Neural crest cell (in vitro differentiated cells): ENCODE measurements at places on chromosomes 16 and 17. TPM values are rescaled to one million over a fixed set of nuclear protein-coding genes. Genes with fewer than 3 reads are reported as not detected.

- no peaks in the 10 kb centered on the region for H3K36me3 ChIP-seq
- H3K27ac ChIP-seq: peak overlapping the region; percentile 67
- H3K4me3 ChIP-seq: peak overlapping the region; percentile 69
Observed at GRCh38 chr17:75827308-75828075, 16.7 kb downstream of the UNC13D start.

DNA sequence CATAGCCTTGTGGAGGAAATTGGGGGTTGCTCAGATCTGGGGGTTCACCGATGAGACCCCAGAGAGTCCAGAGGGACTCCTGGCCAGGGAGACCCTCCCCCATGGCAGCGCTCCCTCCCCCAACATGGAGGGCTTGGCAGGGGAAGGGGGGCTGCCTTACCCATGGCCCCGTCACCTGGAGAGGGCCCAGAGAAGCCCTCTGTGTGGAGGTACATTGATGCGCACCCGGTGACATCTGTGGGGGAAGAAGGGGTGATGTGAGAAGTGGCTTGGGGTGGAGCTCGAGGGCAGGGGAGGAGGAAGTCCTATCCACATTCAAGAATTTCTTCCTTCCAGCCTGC, 16.2 kb downstream of the ETV4 start:
- peaks cover 64% of the 10 kb centered on the region for H3K4me1 ChIP-seq
- peaks cover 11% of the 10 kb centered on the region for H3K36me3 ChIP-seq
- peak overlapping the region; percentile 95 for H3K27ac ChIP-seq
- H3K27me3 ChIP-seq: peaks cover 4% of the 10 kb centered on the region

GRCh38 chr17:75878174-75878998, at the start of gene TRIM47:
TSS of gene TRIM47 (minus strand) at chr17:75878581. CDS start at chr17:75878548, 33 bp downstream.
- no peak within 1 kb of the TSS for H3K27ac ChIP-seq
- H3K4me1 ChIP-seq: peaks cover 5% of the 10 kb centered on the region
- H3K36me3 ChIP-seq: no peaks in the 10 kb centered on the region
- no peak for DNase-seq

Gene THOC6
- total RNA-seq: 62.5 and 68.0 TPM in 2 replicates

Gene MT3
- total RNA-seq: not detected in 2 replicates

GRCh38 chr17:66725956-66726355, 109.0 kb upstream of the CACNG5 start:
- H3K27ac ChIP-seq: no peak overlapping the region
- H3K4me1 ChIP-seq: peaks cover 24% of the 10 kb centered on the region
- no peaks in the 10 kb centered on the region for H3K27me3 ChIP-seq
- no peaks in the 10 kb centered on the region for H3K36me3 ChIP-seq

Gene ZPBP2
- not detected in 2 replicates for total RNA-seq

Gene MLST8
- 68.1 and 69.2 TPM in 2 replicates for total RNA-seq

GRCh38 chr16:55479430-55480140, 587 bp downstream of the MMP2 start:
- DNase-seq: peak; percentile 34
- H3K36me3 ChIP-seq: peaks cover 14% of the 10 kb centered on the region
- H3K4me3 ChIP-seq: peak overlapping the region; percentile 98
- H3K4me1 ChIP-seq: peaks cover 25% of the 10 kb centered on the region
- peaks cover 12% of the 10 kb centered on the region for H3K27me3 ChIP-seq
- peak overlapping the region; percentile 94 for H3K27ac ChIP-seq

GRCh38 chr16:27326738-27327585, 13.2 kb downstream of the IL4R start:
- no peaks in the 10 kb centered on the region for H3K27me3 ChIP-seq
- H3K4me3 ChIP-seq: no peak overlapping the region
- H3K36me3 ChIP-seq: no peaks in the 10 kb centered on the region
- no peak overlapping the region for H3K27ac ChIP-seq
- DNase-seq: no peak

DNA sequence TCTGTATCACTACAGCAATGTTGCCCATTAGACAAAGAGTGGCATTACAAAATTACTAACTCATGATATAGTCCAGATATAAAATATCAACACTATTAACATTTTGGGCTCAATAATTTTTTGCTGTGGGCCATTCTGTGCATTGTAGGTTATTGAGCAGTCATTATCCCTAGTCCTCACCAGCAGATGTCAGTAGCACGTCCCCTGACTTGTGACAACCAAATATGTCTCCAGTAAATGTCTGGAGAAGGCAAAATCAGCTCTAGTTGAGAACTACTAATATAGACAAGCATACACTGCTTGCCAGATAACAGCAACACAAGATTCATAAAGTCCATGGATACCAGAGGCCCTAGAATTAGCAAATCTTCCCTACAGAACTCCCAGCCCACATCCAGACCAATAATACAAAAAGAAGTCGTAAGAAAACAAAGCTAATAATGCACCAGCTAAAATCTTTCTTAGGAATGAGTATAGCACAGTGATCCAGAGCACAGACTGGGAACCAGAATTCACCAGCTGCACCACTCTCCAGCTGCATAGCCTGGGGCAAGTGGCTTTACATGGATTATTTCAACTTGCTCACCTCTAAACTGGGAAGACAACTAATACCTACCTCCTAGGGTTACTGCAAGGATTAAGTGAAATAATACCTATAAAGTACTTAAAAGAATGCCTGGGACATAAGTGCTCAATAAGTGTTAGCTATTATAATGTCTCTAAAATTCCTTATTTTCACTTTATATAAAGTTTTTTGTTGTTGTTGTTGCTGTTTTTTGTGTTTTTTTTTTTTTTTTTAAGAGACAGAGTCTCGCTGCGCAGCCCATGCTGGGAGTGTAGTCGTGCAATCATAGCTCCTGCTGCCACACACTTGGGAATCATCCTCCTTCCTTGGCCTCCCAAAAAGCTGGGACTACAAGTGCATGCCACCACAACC, 23.7 kb downstream of the HELZ start:
- H3K4me3 ChIP-seq: no peak overlapping the region
- H3K27ac ChIP-seq: no peak overlapping the region
- no peak for DNase-seq
- peaks cover 10% of the 10 kb centered on the region for H3K4me1 ChIP-seq

DNA sequence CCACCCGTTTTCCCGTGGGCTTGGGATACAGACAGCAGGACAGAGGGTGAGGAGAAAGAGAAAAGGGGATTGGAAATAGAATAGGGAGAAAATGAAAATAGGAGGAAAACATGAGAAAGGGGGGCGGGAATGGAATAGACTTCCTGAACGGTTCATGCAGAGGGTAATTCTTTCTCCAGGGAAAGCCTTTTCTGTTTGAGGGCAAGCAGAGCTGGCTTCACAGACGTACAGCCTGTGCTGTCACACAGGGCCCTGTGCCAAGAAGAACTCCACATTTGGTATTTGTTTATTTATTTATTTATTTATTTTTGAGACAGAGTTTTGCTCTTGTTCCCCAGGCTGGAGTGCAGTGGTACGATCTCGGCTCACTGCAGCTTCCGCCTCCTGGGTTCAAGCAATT, 12.0 kb downstream of the MILR1 start:
- H3K4me3 ChIP-seq: no peak overlapping the region
- no peak for DNase-seq
- H3K4me1 ChIP-seq: no peaks in the 10 kb centered on the region
- H3K27me3 ChIP-seq: no peaks in the 10 kb centered on the region
- no peaks in the 10 kb centered on the region for H3K36me3 ChIP-seq
- H3K27ac ChIP-seq: no peak overlapping the region

- peak; percentile 59 for DNase-seq
- peak overlapping the region; percentile 54 for H3K4me3 ChIP-seq
- H3K36me3 ChIP-seq: no peaks in the 10 kb centered on the region
Observed at GRCh38 chr17:67528751-67529436, 151.8 kb downstream of the PITPNC1 start.

DNA sequence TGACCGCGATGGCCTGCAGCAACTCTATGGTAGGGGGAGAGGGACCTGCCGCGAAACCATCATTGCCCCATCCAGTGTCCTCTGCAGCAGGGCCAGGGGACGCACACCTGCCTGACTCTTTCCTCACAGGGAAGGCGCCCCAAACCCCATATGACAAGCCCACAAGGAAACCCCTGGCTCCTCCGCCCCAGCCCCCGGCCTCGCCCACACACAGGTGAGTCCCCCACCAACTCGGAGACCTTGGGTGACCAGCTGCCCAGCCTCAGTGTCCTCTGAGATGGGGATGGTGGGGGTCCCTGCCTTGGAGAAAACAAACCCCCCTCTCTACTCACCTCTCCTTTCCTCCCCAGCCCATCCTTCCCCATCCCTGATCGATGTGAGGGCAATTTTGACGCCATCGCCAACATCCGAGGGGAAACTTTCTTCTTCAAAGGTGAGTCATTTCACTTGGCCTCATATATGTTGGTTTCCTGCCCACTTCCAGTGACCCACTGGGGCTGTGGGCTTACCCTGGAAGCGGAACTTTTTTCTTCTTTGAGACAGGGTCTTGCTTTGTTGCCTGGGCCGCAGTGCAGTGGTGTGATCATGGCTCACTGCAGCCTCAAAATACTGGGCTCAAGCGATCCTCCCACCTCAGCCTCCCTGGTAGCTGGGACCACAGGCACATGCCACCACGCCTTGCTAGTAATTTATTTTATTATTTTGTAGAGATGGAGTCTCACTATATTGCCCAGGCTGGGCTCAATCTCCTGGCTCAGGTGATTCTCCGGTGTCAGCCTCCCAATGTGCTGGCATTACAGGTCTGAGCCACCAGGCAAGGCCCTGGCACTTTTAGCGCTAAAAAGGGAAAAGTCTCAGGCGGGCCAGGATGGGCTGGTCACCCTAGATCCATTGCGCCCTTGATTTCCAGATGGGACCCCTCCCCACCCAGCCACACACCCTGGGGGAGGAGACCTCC, 8.0 kb upstream of the IL32 start:
- no peak overlapping the region for H3K27ac ChIP-seq
- H3K4me1 ChIP-seq: peaks cover 7% of the 10 kb centered on the region
- DNase-seq: no peak
- H3K36me3 ChIP-seq: no peaks in the 10 kb centered on the region
- peak overlapping the region; percentile 51 for H3K4me3 ChIP-seq
- H3K27me3 ChIP-seq: peaks cover 2% of the 10 kb centered on the region

Gene CACNG4
- total RNA-seq: 38.4 and 38.9 TPM in 2 replicates

GRCh38 chr16:58399718-58400633, 7.7 kb downstream of the GINS3 start:
- no peaks in the 10 kb centered on the region for H3K4me1 ChIP-seq
- H3K27ac ChIP-seq: no peak overlapping the region
- H3K36me3 ChIP-seq: peaks cover 36% of the 10 kb centered on the region
- no peak for DNase-seq
- no peaks in the 10 kb centered on the region for H3K27me3 ChIP-seq

Gene MYH8
- total RNA-seq: not detected in 2 replicates

- no peak overlapping the region for H3K27ac ChIP-seq
- peaks cover 6% of the 10 kb centered on the region for H3K36me3 ChIP-seq
- H3K27me3 ChIP-seq: no peaks in the 10 kb centered on the region
- no peak for DNase-seq
- H3K4me3 ChIP-seq: no peak overlapping the region
- no peaks in the 10 kb centered on the region for H3K4me1 ChIP-seq
Observed at GRCh38 chr17:71423871-71424546, 696.8 kb upstream of the SOX9 start.

GRCh38 chr17:32926183-32926582, 1.8 kb upstream of the TMEM98 start:
- H3K27ac ChIP-seq: no peak overlapping the region
- H3K4me3 ChIP-seq: peak overlapping the region; percentile 72
- H3K27me3 ChIP-seq: no peaks in the 10 kb centered on the region
- H3K4me1 ChIP-seq: peaks cover 13% of the 10 kb centered on the region

DNA sequence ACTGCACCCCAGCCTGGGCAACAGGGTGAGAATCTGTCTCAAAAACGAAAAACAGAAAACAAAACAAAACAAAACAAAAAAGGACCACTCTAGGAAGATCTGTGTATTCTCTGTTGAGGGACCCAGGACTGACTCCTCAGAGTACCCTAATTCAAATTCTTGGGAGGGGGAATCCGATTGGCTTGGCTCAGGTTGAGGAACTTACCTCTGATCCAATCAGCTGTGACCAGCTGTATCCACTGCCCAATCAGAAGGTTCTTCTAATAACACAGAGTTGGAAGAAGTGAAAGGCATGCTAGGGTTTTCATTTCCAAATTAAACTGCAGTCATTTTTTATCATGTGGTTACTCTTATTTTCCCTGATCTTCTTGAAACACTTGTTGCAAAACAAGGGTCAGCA, 105.9 kb upstream of the CACNG3 start:
- H3K27ac ChIP-seq: no peak overlapping the region
- H3K27me3 ChIP-seq: no peaks in the 10 kb centered on the region
- no peak for DNase-seq
- no peaks in the 10 kb centered on the region for H3K36me3 ChIP-seq
- peaks cover 5% of the 10 kb centered on the region for H3K4me1 ChIP-seq
- H3K4me3 ChIP-seq: no peak overlapping the region

GRCh38 chr17:81528651-81529436, 667 bp downstream of the FSCN2 start:
- no peak for DNase-seq
- no peaks in the 10 kb centered on the region for H3K4me1 ChIP-seq
- H3K27ac ChIP-seq: no peak overlapping the region

GRCh38 chr16:57032931-57033330, 43.6 kb downstream of the NLRC5 start:
- no peaks in the 10 kb centered on the region for H3K4me1 ChIP-seq
- no peak overlapping the region for H3K27ac ChIP-seq
- DNase-seq: no peak
- no peak overlapping the region for H3K4me3 ChIP-seq
- peaks cover 25% of the 10 kb centered on the region for H3K27me3 ChIP-seq

Gene CIBAR2
- not detected in 2 replicates for total RNA-seq

GRCh38 chr16:49120631-49121030, 161.0 kb downstream of the CBLN1 start:
- no peaks in the 10 kb centered on the region for H3K4me1 ChIP-seq
- no peak for DNase-seq
- H3K36me3 ChIP-seq: no peaks in the 10 kb centered on the region
- no peak overlapping the region for H3K4me3 ChIP-seq

GRCh38 chr17:8062807-8063483, 24.1 kb downstream of the ALOX15B start:
- no peaks in the 10 kb centered on the region for H3K4me1 ChIP-seq
- no peak overlapping the region for H3K4me3 ChIP-seq
- peaks cover 94% of the 10 kb centered on the region for H3K27me3 ChIP-seq
- H3K36me3 ChIP-seq: no peaks in the 10 kb centered on the region
- no peak overlapping the region for H3K27ac ChIP-seq
- no peak for DNase-seq

Gene FOXL1
- total RNA-seq: 0.09 and 0.18 TPM in 2 replicates

GRCh38 chr16:24610416-24610755, 71.0 kb downstream of the RBBP6 start:
- H3K36me3 ChIP-seq: no peaks in the 10 kb centered on the region
- H3K4me3 ChIP-seq: peak overlapping the region; percentile 87
- DNase-seq: peak; percentile 9
- peak overlapping the region; percentile 70 for H3K27ac ChIP-seq
- peaks cover 59% of the 10 kb centered on the region for H3K27me3 ChIP-seq

Gene OR1F1
- 0.35 TPM in 1 of 2 replicates, not detected in the other for total RNA-seq

DNA sequence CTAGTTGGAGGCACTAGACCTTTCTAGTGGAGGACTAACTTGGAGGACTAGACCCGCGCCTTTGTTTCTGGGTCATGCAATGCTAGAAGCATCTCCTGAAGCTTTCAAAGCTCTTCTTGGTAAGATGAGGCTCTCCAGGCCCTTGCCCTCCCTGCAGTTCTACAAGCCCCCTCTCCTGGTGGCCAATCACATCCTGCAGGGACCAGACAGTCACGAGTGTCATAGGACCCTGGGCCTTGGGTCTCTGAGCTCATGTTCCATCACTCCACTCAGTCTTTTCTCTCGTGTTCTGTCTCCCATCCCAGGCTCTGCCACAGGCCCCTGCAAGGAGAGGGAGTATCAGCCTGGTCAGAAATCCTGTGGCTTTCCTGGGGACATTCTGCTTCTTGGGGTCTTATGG, 119.6 kb downstream of the CYLD start:
- no peaks in the 10 kb centered on the region for H3K36me3 ChIP-seq
- peak overlapping the region; percentile 43 for H3K27ac ChIP-seq
- no peak for DNase-seq

- peaks cover 34% of the 10 kb centered on the region for H3K4me1 ChIP-seq
- peak; percentile 7 for DNase-seq
- H3K27ac ChIP-seq: peak overlapping the region; percentile 84
- H3K4me3 ChIP-seq: peak overlapping the region; percentile 88
Observed at GRCh38 chr16:74999609-75000480, 1.0 kb downstream of the ZNRF1 start.
